ENCODE measurements at places on chromosomes 3 and 15.

DNA sequence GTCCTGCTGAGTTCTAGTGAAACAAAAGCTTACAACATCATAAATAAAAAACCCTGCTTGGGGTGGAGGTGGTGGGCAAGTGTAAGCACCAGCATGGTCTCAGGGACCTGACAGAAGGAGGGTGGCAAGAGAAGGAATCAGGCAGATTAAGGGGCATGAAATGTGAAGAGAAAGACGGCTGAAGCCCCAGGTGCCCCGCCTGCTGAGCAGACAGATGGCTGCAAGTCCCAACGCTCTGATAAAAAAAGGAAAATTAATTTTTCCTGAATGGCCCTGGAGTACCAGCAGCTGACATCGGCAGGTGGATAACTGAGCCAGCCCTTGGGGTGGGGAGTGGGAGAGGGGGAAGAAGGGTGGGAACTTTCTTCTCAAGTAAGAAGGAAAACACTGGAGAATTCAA lies 137.9 kb downstream of the XXYLT1 start:
- DNase-seq: no peak

- no peak for DNase-seq
Measured at GRCh38 chr3:136427236-136427635, 177.1 kb downstream of the PCCB start.

- DNase-seq: no peak
Measured at GRCh38 chr15:20349774-20350498, 191.7 kb downstream of the GOLGA6L6 start.

- no peak for DNase-seq
Measured at GRCh38 chr3:60756241-60757030, 494.8 kb downstream of the FHIT start.

GRCh38 chr15:84702961-84703482 lies 12.9 kb downstream of the SEC11A start:
- DNase-seq: no peak

DNA sequence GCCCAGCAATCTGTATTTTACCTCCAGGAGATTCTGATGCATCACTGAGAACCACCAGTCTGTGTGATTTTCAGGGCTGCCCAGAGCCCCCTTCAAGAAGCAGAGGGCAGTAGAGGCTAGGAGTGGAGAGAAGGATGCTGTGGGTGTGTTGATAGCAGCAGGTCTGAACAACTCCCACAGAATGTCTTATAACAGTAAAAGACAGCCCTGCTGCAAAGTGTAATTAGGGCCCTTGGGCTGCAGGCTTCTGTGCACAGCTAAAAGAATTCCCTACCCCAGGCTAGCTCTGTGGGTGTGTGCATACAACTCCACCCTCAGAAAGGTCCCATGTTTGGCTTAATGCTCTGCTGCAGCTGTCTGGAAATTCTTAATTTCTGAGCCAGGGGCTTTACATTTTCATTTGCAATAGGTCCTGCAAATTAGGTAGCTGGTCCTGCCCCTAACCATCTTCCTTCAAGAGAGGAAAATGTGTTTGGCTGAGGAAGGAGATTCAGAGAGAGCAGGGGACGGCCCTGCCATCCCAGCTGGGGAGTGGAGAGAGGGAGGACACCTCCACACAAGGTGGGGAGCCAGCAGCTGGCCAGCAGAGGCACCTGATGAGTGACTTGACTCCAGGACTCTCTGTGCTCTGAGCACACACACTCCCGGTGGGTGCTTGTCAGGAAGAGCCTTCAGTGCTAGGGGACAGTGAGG lies 43.2 kb upstream of the RAB6B start:
- DNase-seq: no peak

Measured in NCI-H526 treated with DMSO at 0.1 percent for 48 hours (cell line).